ENCODE measurements at places on chromosomes 13 and 19.

DNA sequence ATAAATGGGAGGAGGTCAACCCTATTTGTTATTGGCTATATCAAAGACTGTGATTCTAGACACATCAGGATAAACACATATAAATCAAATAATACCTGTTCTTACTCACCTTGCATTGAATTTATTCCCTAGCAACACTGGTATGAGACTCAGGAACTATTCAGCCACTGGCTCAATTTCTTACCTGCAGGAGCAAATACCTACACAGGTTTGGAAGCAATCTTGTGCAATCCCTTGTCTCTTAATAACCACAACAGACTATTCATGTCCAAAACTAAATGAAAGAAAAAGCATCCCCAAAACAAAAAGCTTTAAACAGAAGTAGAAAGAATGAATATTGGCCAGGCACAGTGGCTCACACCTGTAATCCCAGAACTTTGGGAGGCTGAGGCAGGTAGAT, 55.5 kb downstream of the TBC1D4 start:
- DNase-seq = no peak

DNA sequence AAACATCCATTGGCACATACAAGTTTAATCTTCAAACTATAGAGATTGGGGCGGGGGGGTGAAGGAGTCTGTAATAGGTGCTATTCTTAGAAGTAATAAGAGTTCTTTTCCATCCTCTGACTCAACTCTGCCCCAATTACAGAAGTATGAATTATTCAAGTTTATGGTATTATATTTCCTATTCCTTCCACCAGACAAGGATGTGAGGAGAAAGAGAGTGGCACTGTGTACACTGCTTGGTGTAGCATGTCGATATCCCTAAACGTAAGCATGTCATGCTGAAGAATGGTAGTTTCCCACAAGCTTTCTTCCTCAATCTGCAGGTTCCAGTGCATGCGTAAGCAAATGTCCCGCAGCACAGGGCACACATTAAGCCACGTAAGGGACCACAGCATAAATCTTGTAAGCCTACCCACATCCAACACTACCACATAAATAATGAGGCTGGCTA, 14.1 kb downstream of the BRD4 start:
- no peak for DNase-seq

- DNase-seq = no peak
These were observed 9.2 kb downstream of the SBNO2 start for GRCh38 chr19:1164684-1165531.

- peak; percentile 78 for DNase-seq
These were observed at the start of gene GNA15 for GRCh38 chr19:3135961-3136683. Gene GNA15, plus strand, starts transcription at chr19:3136033. Its CDS starts 418 bp downstream, at chr19:3136451.

DNA sequence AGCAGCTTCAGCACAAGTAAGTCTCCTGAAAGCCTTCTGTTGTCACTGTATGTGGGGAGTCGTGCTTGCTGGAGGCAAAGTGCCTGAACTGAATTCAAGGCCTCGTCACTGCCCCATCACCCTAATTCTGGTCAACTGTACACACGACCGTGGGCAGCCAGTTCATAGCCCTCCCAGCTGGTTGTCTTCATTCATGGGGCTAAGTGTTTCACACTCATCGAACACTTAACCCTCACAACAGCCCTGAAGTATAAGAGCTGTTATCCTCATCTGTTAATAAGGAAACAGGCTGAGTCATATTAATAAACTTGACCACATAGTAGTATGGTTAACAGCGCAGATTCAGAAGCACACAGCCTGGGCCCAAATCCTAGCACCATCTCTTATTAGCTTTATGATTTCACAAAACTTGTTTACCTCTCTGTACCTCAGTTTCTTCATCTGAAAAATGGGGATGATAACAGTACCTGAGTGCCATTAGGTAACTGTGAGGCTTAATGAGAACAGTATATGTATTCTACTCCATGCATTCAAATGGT, 66.7 kb downstream of the CDADC1 start:
- no peak for DNase-seq

- no peak for DNase-seq
These were observed 18.2 kb downstream of the IRS2 start for GRCh38 chr13:109768176-109768575.

DNA sequence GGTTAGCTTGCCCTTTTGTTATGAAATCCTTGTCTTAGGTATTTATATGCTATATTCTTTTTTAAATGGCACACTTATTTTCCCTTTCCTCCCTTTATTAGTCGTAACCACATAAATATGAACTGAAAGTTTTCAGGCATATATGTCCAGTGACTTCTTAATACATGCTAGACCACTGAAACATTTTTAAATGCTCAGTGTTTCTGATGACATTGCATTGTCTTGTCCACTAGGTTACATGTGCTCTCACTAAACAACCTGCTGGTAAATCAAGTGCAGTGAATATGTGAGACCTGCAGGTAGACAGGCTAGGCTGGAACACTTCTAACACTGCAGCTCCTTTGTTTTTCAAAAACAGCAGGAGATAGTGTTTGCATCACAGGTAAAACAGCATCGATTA, 332.6 kb upstream of the DACH1 start:
- no peak for DNase-seq

- no peak for DNase-seq
These were observed 259.2 kb downstream of the RFC3 start for GRCh38 chr13:34076943-34077703.

DNA sequence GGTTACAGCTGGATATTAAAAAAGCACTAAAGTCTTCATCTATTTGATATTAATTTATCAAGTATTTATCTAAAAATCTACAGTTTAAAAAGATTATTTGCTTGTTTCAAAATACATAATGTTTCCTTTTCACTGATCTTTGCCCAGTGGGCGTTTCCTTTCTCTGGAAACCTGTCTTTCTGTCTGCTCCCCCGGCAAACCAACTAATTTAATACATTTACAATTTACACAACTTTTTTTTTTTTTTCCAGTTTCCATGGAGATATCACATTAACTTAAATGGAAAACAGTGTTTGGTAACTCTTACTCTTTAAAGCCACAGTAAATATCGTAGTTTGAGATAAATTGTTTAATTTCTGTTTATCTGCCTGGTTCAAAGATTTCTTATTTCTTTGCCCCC, 5.3 kb downstream of the GPC6 start:
- no peak for DNase-seq

DNA sequence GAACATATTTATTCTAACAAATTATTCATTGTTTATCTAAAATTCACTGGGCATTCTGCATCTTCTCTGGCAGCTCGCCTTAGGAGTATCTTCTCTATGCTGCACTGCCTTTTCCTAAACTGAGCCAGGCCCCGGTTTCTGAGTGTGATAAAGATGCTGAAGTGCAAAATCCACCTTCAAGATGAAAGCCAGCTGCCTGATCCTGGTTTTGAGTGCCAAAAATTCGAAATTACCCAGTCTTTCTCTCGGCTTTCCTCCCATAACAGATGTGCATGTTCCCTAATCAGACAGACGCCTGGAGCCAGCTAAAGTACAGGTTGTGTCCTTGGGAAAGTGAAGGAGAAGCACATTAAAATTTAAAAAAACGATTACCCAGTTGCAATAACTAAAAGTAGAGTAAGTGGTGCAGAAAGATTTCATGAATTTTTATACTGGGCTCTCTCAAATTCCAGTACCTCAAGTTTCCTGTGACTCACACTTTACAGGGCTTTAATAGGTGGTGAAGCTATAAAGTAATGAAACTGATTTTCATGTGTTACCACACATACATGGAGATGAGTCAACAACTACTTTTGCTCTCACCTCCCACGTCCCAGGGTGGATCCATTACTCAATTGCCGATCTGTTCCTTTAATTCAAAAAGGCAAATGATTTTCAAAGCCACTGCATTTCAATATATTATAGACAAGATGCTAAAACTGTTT, 65.0 kb upstream of the GTF2F2 start:
- no peak for DNase-seq

DNA sequence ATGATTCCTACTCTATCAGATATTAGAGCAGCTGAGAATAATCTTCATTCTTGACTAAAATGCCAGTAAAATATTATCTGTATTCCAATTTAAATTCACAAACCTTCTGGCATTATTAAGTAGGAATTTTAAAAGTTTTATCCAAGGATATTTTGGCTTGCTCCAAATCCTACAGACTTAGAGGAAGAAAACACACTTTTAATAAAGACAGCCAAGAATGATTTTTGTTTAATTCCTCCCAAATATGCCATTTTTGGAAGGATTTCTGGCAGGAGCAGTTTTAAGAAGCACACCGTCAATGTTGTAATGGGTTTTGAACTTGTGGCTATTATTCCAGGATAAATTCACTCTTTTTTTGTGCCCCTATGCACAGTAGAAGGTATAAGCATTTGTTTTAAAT, 355.1 kb downstream of the SLITRK5 start:
- no peak for DNase-seq

GRCh38 chr13:113647351-113648215, 10.4 kb downstream of the ATP4B start:
- DNase-seq = no peak

GRCh38 chr13:47621931-47622330, 379.1 kb downstream of the SUCLA2 start:
- DNase-seq = no peak

DNA sequence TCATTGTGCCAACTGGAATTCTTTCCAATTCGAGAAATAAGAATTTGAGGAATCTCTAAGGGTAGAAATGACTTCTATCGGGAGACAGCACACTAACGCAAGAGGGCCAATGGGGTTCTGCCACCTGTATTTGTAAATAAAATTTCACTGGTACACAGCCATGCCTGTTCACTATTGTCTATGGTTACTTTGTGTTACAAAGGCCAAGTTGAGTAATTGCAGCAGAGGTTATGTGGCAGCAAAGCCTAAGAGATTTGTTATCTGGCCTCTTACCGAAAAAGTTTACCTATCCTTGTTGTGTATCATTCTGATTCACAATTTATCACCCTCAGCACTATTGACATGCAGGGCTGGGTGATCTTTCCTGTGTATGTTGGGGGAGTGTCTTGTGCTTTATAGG, 278.0 kb downstream of the KLF5 start:
- no peak for DNase-seq

GRCh38 chr19:46745521-46746280, at the start of gene FKRP:
Gene FKRP, plus strand, starts transcription at chr19:46746057. Its CDS starts 9,394 bp downstream, at chr19:46755451.
- DNase-seq = no peak

DNA sequence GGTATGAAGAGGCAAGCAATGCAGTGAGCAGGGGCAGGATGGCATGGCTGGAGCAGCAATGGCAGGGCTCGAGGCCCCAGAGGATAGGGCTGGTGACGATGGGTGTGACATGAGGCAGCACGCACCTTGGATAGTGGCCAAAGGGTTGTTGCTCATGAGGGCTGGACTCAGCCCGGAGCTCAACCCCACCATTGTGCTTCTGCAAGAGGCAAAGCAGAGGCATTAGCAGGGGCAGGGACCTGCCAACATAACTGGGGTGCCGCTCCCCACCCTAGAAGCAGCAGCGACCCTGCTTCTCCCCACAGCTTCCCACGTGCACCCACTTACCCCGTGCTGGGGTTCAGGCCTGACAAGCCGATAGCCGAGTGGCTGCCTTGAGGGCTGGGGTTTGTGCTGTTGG, 15.8 kb downstream of the ZNF574 start:
- no peak for DNase-seq

- no peak for DNase-seq
These were observed at the start of gene PTGIR for GRCh38 chr19:46624958-46625661. Gene PTGIR, minus strand, starts transcription at chr19:46625089. Its CDS starts 864 bp downstream, at chr19:46624225.

- no peak for DNase-seq
These were observed 41.9 kb downstream of the ZNF627 start for GRCh38 chr19:11639245-11639601.

GRCh38 chr13:31850041-31850555, 110.8 kb downstream of the RXFP2 start:
- DNase-seq = no peak

- no peak for DNase-seq
These were observed 104.7 kb upstream of the FREM2 start for GRCh38 chr13:38582133-38582532.

- DNase-seq = no peak
These were observed 35.4 kb downstream of the ARHGAP35 start for GRCh38 chr19:46896076-46896794.

DNA sequence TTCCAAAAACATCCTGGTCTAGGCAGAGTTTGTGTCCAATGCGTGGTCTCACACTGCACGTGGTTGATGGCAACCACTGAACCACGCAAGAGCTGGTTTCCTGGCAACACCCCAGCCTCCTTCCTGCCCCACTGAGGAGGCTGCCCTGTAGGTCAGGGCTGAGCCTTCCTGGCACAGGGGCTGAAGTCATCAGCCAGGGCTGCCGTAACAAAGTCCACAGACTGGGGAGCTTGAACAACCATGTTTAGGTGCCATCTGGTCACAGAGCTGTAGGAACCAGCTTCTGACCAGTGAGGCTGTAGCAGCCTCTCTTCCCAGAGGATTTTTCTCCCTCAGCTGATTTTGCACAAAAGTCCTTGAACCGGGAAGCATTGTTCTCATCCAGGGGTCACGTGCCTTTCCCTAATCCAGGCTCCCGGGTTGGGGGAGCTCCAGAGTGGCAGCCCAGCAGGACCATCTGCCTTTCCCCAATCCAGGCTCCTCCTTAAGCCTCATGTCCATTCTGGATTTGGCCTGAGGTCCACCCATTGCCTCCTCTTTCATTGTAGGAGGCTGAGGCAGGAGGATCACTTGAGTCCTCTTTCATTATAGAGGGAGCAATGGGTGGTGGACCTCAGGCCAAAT, 53.9 kb downstream of the CHST8 start:
- no peak for DNase-seq

DNA sequence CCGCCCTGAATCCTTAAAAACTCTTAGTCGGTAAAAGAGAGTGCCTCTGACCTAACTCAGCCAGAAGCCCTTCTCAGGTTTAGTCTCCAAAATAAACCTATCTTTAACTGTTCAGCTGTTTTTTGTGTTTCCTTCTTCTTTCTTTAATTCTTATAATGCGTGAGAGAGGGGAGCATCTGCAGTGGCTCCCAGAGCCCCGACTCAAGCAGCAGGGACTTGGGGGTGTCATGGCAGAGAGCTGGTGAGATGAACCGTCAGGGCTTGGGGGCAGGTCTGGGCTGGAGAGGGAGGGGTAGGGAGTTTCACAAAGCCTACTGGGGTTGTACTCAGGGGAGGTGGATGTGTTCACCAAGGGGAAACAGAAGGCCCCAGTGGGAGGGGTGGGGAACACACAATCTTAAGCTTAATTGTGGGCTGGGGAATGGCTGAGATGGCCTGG, 16.8 kb upstream of the SIGLEC6 start:
- no peak for DNase-seq

GRCh38 chr13:97464561-97464960, 30.6 kb downstream of the RAP2A start:
- DNase-seq = no peak

DNA sequence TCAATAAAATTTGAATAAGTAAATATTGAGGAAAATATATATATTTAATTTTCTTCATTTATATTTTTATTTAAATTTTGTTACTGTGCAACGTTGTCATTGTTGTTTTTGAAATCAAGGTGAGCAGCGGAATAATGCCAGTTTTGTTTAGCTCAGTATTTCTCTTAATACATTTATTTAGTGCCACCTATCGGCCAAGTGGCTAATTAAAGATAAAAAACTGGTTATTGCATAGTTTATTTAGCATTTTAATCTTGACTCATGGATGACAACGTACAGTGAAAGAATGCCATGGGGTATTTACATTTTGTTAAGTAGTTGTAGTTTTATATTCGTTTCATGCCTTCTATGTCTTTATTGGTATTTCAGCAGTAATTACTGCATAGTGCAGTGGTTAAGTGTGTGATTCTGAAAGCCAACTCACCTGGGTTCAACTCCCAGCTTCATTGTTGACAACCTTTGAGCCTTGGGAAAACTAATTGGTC, 265.9 kb downstream of the MYO16 start:
- DNase-seq = no peak

Measured in CD4-positive, alpha-beta T cell (primary cell).